ENCODE measurements at places on chromosomes 1 and 21.

DNA sequence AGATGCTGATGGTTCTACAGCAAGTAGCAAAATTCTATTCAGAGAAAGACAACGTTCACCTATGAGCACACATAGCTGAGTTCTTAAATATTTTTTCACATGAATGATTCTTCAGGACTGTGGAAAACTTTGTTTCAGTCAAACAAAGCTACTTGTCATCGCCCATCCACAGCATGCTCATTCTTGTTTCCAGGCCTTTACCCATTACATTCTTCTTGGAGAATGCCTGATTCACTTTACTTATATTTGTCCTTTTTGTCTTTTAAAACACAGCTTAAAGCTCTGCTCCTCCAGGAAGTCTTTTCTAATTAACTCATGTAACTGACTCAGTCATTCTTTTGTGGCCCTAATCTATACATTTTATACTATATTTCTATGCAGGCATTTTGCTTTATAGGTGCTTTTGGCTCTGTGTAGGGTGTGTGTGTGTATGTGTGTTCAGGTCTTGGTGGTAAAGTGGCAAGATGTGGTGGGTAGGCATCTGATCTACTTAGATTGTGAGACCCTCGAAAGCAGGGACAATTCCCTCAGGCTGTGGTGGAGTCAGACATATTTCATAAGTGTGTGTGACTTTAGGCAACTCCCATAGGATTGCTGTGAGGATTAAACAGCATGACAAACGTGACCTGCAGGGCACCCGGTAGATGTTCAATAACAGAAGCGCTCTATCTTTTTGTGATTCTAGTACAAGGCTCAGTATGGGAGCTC is 11.8 kb upstream of the MARK1 start:
- no peak for DNase-seq

DNA sequence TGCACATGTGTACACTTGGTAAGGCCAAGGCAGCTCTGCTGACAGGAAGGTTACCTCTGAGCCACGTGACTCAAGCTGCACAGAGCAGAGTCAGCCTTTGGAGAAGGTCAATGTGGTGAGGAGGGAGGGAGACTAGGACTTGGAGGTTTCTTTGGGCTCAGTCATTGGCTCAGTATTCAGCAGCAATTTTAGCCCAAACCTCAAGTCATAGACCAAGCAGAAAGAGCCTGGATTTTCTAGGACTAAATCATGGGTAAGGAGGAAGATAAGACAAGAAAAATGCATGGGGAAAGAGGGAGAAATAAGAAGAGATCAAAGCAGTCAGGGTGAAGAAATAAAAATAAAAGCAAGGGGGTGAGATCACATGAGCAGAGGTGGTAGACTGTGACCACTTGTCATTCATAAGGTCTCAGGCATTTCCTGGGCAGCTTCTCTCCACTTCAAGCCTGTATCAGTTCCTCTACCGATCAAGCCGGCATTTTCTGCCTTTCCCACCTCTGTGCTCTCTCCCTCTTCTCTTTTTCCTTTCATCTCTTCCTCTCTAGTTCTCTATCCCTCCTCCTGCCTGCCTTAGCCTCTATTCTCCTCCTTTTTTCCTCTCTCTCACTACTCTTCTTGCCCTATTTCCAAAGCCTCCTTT is 51.7 kb upstream of the DUSP10 start:
- DNase-seq: no peak

DNA sequence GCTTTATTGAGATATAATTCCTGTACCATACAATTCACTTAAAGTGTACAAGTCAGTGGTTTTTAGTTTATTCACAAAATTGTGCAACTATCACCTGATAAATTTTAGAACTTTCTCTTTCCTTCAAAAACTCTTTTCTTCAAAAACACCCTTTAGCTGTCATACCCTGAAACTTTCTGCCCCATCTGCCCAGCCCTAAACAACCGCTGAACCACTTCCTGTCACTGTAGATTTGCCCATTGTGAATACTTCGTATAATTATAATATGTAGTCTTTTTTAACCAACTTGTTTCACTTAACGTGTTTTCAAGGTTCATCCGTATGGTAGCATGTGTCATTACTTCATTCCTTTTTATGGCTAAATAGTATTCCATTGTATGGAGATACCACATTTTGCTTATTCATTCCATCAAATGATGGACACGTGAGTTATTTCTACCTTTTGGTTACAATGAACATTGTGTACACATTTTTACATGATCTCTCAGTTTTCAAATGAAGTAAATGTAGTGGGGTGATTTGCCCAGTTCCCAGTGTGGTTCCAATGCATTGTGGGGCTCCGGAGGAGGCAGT is 37.9 kb downstream of the WNT4 start:
- DNase-seq: peak; percentile 18

DNA sequence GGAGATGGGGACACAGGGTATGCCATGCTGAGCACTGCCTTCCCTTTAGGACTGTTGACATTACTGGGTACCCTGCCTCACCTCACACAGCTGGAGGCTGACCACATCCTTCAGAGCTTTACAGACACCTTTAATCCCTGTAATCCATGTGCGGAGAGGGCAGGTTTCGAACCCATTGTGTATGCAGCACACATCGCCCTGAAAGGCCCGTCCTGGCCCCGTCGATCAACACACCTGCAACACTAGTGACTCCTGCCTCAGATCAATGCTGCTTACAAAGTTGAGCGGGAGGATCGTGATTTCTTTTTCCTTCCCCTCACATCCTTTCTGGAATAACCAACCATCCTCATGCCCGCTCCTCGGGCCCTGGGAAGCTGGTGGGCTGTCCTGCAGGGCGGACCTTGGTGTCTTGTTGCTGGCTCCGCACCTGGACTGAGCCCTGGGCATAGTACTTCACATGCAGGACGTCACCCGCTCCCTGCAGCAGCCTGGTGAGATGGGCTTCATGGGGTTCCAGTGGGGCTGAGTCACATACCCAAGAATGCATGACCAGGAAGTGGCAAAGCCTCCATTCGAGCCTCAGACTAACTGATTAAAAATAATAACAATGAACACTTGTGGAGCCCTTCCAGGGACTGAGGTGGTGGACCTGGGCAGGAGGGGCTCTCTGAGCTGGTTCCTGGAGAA is 403.6 kb downstream of the PTPRU start:
- no peak for DNase-seq

DNA sequence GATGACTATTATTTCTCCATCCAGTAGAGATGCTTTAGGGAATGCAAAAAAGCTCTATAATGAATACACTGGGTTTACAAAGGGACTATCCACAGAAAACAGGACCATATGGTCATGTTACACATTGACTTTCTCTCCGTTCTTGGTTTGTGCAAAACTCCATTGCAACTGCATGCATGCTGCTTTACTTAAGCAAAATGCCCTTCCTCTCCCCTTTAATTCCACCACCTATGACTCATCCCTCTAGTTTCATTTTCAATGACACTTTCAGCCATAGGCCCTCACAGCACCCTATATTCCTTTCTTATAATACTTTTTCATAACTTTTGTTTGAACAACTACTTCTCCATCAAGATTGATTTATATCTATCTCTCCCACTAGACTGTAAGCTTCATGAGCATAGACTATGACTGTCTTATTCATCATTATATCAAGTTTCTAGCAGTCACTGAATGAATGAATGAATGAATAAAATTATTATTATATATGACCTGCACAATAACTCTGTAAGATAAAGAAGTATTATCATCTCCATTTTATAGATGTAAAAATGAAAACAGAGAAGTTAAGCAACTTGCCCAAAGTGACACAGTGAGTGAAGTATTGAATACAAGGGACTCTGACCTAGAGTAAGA is 248.9 kb downstream of the PLPP3 start:
- DNase-seq: no peak

GRCh38 chr1:53567450-53567849 is 108.3 kb downstream of the DMRTB1 start:
- no peak for DNase-seq

- no peak for DNase-seq
Observed at GRCh38 chr1:244216836-244217235, 165.8 kb downstream of the ZBTB18 start.

GRCh38 chr1:48596046-48596445 is 124.0 kb upstream of the SPATA6 start:
- DNase-seq: no peak

- DNase-seq: no peak
Observed at GRCh38 chr21:18252256-18252655, 7.6 kb downstream of the CHODL start.

- no peak for DNase-seq
Observed at GRCh38 chr1:5926686-5927435, 65.4 kb downstream of the NPHP4 start.

DNA sequence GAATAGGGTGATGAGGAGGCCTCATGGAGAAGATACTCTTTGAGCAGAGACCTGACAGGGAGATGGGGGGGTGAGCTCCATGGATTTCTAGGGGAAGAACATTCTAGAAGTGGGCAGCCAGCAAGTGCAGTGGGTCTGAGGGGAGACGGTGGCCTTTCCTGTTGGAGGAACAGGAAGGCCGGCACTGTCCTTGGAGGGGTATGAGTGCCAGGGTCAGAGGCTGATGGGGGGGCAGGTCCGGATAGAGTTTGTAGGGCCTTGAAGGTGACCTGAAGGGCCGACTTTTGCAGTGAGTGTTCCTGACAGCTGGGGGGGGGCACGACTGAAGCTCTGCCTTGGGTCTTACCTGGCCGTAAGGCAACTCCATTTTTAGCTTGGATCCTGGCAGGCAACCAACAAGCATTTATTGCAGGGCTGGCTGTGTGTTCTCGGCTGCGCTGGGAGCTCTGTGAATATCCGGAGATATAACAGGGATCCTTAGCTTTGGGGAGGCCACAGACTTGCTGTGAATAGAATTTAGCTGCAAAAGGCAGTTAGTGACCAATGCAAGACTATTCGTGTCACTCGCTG is 130.6 kb downstream of the MRPS6 start:
- no peak for DNase-seq

DNA sequence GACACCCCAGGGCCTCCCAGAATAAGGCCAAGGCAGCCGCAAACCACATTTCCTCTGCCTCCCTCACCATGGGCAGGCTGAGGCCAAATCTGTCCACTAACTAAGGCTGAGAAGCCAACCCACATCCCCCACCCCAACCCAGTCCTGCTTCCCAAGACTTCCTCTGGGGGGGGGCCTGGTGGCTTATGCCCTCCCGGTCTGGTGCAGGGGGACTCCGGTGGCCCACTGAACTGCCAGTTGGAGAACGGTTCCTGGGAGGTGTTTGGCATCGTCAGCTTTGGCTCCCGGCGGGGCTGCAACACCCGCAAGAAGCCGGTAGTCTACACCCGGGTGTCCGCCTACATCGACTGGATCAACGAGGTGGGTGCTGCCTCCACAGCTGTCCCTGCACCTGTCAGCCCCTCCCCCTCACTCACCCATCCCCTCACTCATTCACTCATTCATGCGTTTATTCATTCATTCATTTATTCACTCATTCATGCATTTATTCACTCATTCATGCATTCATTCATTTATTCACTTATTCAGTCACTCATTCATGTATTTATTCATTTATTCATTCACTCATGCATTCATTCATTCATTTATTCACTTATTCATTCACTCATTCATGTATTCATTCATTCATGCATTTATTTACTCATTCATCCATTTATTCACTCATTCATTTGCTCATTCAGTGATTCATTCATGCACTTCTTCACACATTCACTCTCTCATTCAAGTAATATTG is 7.3 kb downstream of the CTRC start:
- no peak for DNase-seq

DNA sequence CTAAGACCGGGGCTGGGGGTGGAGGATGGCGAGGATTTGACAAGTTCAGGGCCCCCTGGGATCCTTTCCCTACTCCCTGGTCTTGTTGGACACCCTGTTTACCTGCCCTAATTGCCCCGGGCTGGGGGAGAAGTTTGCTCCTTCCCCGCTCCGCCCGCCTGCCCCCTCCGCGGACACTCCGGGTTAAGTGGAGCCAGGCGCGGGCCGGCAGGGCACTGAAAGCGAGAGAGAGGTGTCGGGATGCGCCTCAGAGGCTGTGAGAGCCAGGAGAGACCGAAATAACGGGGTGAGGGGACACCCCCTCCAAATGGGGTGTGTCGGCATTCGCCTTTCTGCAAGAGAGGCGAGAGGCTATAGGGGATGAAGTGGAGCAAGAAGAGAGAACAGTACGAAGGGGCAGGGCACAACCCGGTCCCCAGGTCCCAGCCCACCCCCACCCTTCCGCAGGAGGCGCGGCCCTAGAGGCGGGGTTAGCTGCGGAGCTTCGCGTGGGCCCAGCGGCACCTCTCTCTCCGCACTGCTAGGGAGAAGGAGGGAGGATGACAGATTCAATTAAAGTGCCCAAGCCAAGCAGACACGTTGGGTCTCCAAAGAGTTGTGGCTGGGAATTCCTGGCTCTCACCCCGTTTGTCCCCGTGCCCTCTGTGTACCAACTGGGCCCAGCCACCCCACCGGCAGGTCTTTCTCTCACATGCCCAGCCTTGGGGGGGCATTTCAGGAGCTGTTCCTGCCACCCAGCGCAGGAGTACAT is 3.8 kb downstream of the EFNA3 start:
- no peak for DNase-seq
